ENCODE measurements at places on chromosomes 4 and X.

DNA sequence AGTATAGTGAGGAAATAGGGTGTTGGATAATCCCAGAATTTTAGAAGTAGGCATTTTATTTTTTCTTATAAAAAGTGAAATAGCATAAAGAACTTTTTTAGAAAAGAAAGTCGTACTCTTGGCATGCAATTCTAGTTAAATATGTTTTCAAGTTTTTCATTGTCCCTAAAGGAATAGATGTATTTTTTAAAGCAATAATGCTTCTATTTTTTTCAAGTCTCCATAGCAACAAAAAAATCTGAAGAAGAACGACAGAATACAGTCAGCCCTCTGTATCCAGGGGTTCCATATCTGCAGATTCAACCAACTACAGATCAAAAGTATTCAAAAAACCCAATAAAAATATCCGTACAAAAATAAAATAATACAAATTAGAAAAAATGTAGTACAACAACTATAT, 538.2 kb downstream of the GLUD2 start:
- no peak for DNase-seq

DNA sequence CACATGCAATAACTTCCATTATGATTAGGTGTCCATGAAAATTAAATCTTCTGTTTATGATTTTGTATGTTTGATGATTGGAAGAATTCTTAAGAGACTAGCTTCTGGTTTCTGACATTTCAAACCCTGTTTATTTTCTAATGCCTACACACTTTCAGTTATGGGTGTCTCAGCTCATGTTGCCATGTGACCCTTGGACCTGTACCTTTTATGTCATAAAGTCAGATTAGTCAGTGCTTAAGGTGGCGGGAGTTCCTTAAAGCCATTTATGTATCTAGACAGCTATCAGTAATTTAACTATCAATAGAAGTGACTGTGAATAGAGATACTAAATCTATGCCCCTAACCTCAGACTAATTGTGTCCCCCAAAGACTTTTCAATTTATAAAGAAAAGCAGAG, 155.6 kb downstream of the GBA3 start:
- peak; percentile 73 for DNase-seq

- DNase-seq, result no peak
Observed at GRCh38 chr4:20641976-20642375, 58.3 kb upstream of the PACRGL start.

- DNase-seq, result no peak
Observed at GRCh38 chrX:9153300-9153699, 119.4 kb upstream of the FAM9B start.

- no peak for DNase-seq
Observed at GRCh38 chr4:85659610-85660218, 184.8 kb downstream of the ARHGAP24 start.
